ENCODE measurements at places on chromosomes 3 and 15.
A peak's percentile ranks its signal among the peaks of the same experiment; 100 is the strongest.

- no peak for DNase-seq
These were observed 30.8 kb upstream of the GOLGA6L9 start for GRCh38 chr15:82398785-82399184.

DNA sequence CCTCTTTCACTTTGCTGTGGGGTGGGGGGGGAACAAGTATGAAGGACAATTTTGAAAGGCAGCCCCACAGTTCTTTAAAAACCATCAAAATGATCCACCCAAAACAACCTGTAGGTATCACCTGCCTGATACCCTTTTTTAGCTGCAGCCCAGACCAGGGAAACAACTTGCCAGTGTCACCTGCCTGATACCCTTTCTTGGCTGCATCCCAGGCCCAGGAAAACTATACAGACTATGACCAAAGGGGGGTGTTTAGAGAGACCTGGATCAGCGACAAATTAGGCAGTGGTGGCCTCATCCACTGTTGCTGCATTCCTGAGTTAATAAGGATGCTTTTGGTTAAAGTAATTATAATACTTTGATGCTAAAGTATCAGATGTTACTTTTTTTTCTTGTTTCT lies 122.0 kb downstream of the VPS13C start:
- DNase-seq: no peak

GRCh38 chr15:90816401-90817116 lies 51.8 kb upstream of the FURIN start:
- no peak for DNase-seq

DNA sequence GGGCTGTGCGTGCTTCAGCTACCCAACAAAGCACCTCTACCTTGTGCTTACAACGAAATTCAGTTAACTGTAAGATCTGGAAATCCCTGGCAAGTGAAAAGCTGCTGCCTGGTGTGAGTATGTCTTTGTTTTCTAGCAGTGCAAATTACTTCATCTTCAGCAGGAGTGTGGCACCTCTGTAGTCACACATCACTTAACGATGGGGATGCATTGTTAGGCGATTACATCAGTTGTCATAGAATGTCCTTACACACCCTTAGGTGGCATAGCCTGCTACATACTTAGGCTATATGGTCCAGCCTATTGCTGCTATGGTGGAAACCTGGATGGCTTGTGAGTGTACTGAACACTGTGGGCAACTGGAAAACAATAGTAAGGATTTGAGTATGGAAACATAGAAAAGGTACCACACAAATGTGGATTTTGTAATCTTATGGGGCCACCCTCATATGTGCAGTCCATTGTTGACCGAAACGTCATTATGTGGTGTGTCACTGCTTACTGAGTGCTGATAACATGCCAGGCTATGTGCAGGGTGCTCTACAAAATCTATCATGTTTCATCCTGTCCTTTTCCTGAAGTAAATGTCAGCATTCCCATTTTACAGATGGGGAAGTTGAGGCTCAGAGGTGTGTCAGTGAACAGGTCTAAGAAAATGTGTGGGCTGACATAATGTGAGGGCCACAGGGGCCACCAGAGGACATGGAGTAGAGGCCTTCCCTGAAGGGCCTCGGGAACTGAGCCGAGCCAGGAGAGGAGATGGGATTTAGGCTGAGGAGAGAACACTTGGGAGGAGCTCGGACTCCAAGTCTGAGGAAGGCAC lies 173.5 kb downstream of the VGLL4 start:
- no peak for DNase-seq

- DNase-seq: no peak
These were observed 766.3 kb downstream of the ZNF385D start for GRCh38 chr3:20984594-20985205.

DNA sequence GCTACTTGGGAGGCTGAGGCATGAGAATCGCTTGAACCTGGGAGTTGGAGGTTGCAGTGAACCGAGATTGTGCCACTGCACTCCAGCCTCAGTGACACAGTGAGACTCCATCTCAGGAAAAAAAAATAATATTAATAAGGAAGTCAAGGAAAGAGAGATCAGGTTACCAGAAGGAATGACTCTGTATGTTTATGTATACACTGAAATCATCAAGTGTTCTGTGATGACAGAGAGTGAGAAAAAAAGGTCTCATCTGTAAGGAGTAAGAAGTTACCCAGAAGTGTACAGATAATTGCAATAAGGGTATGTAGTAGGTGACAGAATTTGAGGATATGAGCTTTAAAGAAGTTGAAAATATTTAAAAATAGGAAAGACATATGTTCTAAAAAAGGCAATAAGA lies 4.3 kb upstream of the CCDC50 start:
- DNase-seq: no peak

DNA sequence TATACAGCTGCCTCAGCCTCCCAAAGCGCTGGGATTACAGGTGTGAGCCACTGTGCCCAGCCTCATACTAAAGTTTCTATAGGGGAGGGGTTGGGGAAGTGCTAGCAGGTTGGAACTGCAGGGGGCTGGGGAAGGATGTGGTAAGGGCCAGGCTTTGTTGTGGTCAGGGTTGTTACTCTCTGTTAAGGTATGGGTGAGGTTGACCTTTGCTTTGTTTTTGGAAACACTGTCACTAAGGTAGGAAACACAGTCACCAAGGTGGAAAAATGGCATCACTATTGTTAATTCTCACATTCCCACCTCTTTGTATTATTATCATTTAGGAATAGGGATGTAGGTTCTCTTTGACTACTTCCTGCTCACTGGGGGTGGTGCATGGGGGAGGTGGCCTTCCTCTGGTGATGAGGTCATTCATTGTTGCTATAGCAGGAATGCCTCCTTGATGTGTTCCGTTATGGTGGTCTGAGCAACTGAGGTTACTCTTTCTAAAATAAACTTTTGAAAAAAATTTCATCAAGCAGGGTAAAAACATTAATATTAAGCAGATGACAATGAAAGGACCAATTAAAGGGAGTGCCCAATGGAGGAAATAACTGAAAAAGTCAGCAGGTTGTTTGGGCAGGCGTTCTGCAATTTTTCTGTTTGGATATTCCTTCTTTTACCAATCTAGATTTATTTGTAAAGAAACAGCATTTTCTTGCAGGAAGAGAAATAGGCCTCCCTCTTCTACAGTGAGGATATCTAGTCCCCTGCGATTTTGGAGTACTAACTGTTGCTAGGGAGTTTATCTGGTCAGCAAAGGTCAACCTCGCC lies 150.5 kb downstream of the WDR76 start:
- DNase-seq: peak; percentile 5

GRCh38 chr3:126907557-126907956 lies 75.4 kb upstream of the PLXNA1 start:
- DNase-seq: no peak

GRCh38 chr3:103918336-103918735 lies 1448.4 kb upstream of the ALCAM start:
- DNase-seq: no peak

- no peak for DNase-seq
These were observed 26.0 kb upstream of the RPL29 start for GRCh38 chr3:52021489-52022268.

GRCh38 chr3:84825817-84826216 lies 133.0 kb upstream of the CADM2 start:
- no peak for DNase-seq

DNA sequence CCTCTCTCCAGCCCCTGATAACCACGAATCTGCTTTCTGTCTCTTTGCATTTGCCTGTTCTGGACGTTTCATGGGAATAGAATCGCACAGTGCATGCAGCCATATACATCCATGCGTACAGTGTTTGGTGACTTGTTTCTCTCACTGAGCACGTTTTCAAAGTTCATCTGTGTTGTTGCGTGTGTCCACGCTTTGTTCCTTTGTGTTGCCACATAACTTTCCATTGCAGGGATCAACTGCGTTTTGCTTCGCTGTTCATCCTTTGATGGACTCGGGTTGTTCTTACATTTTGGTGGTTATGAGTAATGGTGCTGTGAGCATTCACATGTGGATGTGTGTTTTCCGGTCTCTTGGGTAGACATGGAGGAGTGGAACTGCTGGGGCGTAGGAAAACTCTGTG lies 56.4 kb upstream of the TAMM41 start:
- no peak for DNase-seq

- DNase-seq: no peak
These were observed 40.0 kb downstream of the MUC4 start for GRCh38 chr3:195771646-195772300.

DNA sequence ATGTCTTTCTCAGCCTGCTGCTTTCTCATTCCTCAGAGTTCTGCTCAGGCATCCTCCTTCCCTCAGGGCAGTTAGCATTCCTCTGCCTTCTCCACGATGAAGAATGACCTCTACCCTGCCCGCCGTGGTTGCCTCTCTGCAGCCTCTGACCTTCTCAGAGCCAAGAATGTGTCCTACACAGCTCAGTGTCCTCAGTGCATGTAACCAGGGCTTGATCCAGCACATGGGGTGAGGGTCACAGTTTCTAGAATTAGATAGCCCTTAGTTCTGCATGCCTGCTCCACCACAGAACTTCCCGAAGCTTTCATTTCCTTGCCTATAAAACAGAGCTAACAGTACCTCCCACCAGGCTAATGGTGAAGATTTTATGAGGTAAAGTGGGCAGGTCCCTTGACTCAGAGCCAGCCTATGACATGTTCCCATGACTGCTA lies 182.1 kb downstream of the CLSTN2 start:
- DNase-seq: no peak

GRCh38 chr15:87610366-87610765 lies 646.2 kb downstream of the NTRK3 start:
- no peak for DNase-seq

- no peak for DNase-seq
These were observed 86.6 kb downstream of the GAP43 start for GRCh38 chr3:115709931-115710330.

DNA sequence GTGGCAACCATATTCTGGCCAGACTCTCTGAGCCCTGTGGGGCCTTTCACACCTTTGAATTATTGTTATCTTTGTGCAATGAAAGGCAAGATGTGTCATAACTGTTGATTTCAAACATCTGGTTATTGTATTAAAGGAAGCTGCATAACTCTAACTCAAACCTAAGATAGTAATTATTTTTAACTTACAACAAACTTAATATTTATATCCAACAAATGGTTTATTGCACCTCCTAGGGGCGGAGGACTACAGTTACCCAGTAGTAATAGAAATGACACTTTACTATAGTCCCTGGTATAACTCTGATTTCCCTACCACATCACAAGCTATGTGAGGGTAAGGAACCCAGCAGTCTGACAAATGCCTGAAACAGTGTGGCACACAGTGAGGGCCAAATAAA lies 363.9 kb upstream of the SUCLG2 start:
- DNase-seq: no peak

DNA sequence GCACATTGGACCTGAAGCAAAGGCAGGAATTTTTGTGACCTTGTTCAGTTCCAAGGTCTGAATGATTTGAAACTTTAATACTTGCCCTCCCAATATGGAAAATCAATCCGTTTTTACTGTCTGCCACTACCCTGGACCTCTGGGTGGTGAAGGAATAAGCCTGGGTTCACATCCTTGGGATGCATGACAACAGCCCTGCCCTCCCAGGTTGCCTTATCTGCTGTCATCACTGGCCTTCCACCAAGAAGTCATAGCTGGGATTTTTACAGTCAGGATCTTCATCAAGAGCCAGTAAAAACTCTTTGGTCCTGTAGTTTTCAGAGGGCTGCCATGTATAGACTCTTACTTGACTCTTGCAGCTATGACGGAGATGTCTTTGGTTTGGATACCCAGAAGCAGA lies 128.6 kb downstream of the MYLK start:
- no peak for DNase-seq

DNA sequence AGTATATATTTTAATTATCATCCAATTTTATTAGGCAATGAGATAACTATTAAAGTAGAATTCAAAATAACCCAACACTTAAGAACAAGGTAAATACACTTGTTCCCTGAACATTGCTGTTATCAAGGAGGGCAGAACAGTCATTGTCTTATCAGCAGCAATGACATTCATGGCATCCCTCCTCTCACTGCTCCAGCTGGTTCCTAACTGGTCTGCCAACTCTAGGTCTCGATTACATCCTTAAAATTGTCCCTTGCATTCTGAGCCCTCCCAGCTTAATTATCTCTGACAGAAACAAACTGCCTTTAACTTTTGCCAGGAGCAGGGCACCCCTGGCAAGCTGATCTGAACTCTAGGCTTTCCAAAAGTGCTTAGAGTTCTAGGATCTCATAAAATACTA lies 14.0 kb upstream of the DYNC1LI1 start:
- DNase-seq: no peak

- DNase-seq: no peak
These were observed 587.3 kb upstream of the ROBO1 start for GRCh38 chr3:80355144-80355543.

GRCh38 chr3:177994976-177995375 lies 541.3 kb upstream of the KCNMB2 start:
- DNase-seq: no peak

- DNase-seq: no peak
These were observed 3.8 kb upstream of the KIF23 start for GRCh38 chr15:69410248-69410874.

GRCh38 chr3:142106548-142106947 lies 42.8 kb downstream of the TFDP2 start:
- no peak for DNase-seq

- no peak for DNase-seq
These were observed 553.7 kb downstream of the TAFA4 start for GRCh38 chr3:68378631-68379030.

GRCh38 chr3:38116471-38117162 lies 20.3 kb downstream of the ACAA1 start:
- no peak for DNase-seq

DNA sequence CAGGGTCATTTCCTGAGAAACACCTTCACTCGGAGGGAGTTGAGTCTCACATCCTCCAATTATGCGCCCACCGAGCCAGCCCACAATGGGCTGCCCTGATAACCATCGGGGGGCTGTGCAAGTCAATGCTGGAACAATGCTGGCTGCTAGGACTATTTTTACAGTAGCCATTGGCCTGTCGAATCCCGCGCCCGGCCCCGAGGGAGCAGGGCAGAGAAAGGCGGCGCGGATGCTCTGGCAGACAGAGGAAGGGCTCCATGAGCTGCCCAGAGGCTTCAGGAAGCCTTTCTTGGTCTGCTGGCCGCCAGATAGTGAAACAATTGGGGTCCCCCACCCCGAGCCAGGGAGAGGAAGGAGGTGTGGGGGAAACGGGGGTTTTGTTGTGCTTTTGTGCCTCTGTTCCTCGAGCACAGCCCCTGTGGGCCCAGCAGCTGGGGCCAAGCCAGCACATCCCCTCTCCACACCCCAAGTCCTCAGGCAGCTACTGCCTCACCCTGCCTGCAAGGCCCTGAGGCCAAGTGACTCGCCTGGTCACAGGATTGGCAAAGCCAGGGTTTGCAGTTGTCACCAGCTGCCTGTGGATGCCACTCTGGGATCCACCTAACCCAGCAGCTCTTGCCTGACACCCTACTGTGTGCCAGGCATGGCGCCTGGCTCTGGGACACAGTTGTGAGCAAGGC lies 39.0 kb downstream of the SLC6A6 start:
- no peak for DNase-seq

GRCh38 chr3:54970895-54971294 lies 43.0 kb upstream of the LRTM1 start:
- no peak for DNase-seq

- DNase-seq: no peak
These were observed 44.1 kb downstream of the RUBCN start for GRCh38 chr3:197692641-197693040.

DNA sequence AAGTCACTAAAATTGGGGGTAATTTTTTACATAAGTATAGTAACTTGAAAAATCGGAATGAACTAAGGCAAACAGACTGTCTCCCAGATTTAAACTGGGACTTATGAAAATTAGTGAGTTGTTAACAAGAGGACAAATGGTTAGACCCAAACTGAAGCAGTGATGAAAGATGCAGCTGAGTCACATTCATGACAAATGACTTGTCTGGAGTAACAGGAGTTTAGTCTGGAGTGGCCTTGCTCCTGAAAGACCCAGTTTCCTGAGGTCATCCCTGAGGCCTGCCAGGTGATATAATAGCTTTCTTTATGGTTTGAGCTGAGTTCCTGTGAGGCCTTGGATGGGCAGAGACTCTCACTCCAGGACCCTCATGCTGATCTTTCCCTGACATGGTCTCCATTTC lies 9.6 kb upstream of the CTDSPL start:
- no peak for DNase-seq
